AG09319 (cell line): ENCODE measurements at places on chromosomes 3 and 15.
A peak's percentile ranks its signal among the peaks of the same experiment; 100 is the strongest.

DNA sequence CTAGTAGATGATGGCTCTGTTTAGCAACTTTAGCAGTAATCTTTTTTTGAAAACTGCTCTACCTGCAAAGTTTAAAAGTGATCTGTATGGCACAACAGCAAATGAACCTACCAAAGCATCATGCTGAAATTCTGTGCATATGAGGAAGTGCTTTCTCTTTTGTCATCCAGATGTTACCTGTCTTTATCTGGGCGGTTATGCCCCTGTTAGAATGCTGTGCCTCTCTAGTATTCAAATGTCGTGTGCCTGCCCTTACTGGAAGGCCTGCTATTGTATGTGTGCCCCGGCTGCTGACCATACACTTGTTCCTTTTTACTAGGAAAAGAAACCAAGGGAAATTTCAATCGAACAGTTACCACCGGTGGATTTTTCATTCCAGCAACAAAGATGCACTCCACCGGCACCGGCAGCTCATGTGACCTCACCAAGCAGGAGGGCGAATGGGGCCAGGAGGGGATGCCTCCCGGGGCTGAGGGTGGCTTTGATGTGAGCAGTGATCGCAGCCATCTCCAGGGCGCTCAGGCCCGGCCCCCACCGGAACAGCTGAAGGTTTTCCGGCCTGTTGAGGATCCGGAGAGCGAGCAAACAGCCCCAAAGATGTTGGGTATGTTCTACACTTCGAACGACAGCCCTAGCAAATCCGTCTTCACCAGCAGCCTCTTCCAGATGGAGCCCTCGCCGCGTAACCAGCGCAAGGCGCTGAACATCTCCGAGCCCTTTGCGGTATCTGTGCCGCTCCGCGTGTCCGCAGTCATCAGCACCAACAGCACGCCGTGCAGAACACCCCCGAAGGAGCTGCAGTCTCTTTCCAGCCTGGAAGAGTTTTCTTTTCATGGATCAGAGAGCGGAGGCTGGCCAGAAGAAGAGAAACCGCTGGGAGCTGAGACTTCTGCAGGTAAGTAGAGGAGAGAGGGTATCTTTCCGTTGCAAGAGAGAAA, 61.6 kb downstream of the TMEM39A start:
- no peak for DNase-seq

GRCh38 chr15:79431636-79432344, at the start of gene MINAR1:
MINAR1 (plus strand) TSS chr15:79432336; CDS start chr15:79456148, 23,812 bp downstream.
- peak; percentile 3 for DNase-seq

DNA sequence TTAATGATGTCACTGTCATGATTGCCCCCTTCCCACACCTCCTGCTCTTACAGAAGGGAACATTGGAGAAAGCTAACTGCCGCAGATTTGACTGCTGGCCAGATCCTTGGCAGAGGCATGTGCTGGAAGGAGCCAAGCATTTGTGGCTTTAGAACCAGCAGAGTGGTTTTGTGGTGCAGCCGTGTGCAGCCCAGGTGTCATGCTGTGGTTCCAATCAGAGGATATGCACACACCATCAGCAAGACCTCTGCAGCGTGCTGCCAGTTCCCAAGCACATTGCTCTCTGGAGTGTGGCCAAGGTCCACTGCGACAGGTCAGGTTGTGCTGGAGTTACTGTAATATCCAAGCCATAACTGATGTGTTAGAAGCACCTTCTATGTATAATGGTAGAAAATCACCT, 61.6 kb downstream of the OTOL1 start:
- DNase-seq, result no peak

DNA sequence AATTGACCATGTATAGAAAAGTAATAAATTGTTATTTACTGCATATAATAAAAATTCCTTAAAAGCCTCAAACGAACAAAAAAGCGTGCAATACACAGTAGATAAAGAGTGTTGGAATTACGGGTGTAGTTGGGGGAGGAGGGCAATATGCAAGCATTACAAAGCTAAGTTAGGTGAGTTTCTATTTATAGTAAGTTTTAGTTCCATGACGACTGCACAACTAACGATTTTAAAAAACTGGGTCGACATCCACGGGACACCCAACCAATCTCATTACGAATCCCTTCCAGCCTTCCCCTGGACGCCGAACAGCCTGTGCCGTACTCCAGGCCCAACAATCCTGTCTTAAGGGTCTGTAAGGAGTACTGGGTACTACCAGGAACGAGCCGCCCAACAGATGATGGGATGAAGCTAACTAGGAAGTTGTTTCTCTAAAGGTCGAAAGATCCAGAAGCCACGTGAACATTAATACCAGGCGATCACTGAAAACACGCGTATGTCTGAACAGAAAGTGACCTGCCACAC, 677 bp downstream of the POLQ start:
- no peak for DNase-seq

GRCh38 chr3:186746008-186746407, 28.8 kb downstream of the KNG1 start:
- DNase-seq, result no peak

GRCh38 chr3:83928391-83928790, 1030.4 kb upstream of the CADM2 start:
- DNase-seq, result no peak

- no peak for DNase-seq
These were observed 97.8 kb downstream of the AQP9 start for GRCh38 chr15:58235961-58236360.

DNA sequence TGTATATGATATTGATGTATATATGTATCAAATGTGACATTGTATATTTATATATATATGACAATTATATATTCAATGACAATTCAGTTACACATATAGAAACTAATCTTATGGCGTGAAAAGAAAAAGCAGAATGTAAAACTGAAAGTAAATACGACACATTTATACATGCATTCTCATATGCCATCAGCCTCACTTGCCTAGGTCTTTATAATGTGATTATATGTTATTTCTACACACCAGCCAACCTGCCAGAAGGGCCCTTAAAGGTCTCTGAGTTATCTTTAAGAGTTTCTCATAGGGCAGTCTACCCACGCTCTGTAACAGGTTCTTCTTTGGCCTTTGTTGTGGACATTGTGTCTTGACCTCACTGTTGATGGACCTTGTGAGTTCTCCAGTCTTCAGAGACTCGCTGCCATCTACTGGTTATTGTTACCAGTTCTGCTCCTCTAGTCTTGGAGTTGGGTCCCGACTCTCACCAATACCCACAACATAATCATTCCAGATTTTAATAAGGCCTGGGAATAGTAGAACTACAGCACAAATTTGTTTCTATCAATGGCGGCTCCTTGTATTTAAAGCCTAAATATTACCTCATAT, 371.5 kb upstream of the GOLIM4 start:
- DNase-seq, result peak; percentile 1

DNA sequence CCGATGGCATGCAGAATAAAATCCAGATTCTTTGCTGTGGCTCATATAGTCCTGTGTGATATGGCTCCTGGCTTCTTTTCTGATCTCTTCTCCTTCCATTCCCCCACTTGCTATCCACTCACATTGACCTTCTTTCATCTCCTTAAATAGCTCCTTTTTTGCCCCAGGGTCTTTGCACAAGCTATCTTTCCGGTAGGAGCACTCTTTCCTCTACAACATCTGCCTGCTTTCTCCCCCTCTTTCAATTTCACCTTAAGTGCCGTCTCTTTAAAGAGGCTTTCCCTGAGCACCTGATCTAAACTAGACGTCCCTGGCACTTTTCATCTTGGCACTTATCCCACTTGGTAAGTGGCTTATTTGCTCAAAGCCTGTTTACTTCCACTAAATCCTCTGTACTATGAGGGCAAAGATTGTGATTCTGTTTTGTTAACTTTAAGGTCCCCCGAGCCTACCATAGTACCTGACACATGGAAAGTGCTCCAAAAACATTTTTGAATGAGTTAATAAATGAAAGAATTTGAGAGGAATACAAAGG, 323.3 kb upstream of the TLE3 start:
- DNase-seq, result no peak

DNA sequence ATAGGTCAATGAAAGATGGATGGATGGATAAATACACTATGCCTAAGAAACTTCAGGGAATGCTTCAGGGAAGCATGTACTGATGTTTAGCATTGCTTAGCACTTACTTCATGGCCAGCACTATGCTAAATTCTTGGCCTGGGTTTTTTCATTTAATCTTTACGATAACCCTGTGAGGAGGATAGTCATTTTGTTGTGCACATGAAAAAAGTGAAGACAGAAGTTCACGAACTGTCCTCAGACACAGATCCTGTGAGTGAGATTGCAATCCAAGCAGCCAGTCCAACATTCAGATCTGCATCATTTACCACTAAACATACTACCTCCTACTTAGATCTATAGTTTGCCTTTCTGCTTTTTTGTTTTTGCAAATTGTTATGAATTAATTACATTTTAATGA, 510.8 kb upstream of the AGTR1 start:
- no peak for DNase-seq

GRCh38 chr15:74403991-74404563, 29.7 kb downstream of the SEMA7A start:
- DNase-seq, result no peak

GRCh38 chr3:129722527-129722926, 116.1 kb upstream of the PLXND1 start:
- no peak for DNase-seq

DNA sequence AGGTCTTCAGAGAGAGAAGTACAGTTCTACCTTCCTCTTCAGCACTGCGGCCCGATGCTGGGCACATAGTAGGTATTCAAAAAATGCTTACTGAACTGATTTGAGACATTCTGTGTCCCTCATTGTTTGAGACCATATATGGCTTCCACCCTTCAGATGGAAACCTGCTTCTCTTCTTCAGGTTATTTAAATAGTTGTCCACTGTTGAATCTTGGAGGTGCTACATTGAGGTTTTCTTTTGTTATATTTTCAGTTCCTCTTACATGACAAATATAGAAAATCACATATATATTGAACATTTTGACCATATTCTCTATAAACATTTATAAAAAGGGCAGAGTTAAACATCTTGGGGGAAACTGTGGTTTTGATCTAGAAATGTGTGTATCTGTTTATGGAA, 200.2 kb upstream of the LRRC3B start:
- DNase-seq, result no peak

DNA sequence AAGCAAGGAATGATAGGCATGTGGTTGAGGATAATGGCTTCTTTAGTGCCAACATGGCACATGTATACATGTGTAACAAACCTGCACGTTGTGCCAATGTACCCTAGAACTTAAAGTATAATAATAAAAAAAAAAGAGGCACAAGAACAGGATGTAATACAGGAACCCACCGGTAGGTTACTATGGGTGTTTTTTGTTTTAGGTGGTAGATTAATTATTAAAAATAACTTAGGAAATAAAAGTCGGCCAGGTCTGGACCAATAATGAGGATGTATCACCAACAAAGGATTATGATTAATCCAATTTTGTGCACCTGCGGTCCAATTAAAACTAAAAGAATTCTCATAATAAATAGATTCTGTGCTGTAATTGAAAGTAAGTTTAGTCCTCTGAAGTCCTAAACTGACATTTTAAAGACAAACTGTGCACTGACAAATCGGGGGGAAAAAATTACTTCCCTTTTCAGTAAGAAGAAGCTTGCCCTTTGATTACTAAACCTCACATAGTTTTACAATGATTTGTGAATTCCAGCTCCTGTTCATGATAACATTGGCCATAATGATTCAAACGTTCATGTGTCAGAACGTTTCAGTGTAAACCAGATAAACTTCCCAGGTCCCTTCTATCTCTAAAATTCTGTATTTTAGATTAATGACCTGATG, 62.2 kb downstream of the CASR start:
- no peak for DNase-seq

DNA sequence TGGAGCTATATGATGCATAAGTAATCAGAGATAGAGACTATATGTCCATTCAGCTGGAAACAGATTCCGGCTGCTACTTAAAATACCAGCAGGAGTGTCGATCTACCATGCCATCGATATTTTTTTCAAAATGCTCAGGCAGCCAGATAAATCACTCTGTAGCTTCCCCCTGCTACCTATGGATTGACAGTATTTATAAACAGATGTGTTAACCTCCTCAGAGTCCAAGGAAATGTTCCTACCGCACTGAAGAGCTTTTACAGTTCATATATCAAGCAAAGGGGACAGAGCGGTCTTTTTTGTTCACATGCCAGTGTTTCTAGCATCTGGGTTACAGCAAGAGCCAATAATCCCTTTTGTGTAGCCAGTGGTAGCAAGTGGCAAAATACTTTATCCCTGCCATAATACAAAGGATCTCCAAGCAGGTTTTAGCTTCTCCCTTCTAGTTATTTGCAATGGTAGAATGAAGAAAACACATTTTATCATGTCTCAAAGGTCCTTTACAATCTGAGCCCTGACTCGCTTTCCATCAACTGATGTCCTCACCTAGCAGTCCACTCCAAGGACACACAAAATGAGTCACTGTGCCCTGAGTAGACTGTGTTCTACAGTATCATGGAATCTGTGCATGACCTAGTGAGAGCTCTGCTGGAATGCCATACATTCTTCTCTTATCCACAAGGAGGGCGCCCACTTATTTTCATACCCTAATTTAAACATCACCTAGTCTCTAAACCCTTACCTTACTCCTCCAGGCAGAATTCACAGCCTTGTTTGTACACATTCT, 507.0 kb downstream of the TBL1XR1 start:
- no peak for DNase-seq

- DNase-seq, result no peak
These were observed 38.8 kb downstream of the DNAJC13 start for GRCh38 chr3:132456136-132456535.

DNA sequence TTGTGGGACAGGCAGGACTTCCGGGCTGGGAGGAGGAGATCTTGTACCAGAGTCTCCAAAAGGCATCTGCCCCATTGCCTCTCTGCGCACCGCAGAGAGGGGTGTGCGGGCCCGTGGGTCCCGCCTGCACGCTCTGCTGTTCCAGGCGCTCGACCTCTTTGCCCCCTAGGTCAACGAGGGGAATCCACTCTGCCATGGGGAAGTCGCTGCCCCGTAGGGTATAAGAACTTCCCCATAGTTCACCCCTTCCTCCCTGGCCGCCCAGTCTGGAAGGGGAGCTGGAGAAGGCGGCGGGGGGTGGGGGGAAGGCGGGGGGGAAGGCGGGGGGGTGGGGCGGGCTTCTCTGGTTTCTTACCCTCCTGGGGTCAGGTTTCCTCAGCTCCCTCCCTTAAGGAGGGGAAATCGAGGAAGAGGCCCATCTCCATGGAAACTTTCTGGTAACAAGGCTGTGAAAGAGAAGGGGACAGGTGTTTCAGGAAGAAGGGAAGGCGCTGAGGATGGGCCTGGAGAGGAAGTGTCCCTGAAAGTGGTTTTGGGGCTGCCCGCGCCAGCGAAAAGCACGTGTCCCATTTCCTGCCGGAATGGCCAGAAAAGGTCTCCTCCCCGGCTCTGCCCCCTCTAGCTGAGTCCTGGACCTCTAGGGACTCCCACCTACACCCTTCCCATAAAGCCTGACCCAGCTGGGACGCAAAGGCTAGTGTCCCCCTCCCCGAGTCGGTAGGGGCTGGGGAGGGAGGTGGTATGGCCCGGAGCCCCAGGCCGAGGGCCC, 27.5 kb downstream of the NR1I2 start:
- no peak for DNase-seq

GRCh38 chr3:71690341-71690841, 34.8 kb downstream of the EIF4E3 start:
- DNase-seq, result no peak

GRCh38 chr3:102174832-102175374, 259.9 kb upstream of the ZPLD1 start:
- no peak for DNase-seq
